Right ventricle myocardium superior (tissue), 1 donor: ENCODE measurements at places on chromosomes 11 and 22.

GRCh38 chr11:9200471-9200870, 64.7 kb downstream of the DENND5A start:
- DNase-seq: no peak

- DNase-seq: peak; percentile 45
Observed at GRCh38 chr22:42077486-42078125, 1.9 kb upstream of the SMDT1 start.

GRCh38 chr11:35639591-35640179, 21.4 kb downstream of the FJX1 start:
- no peak for DNase-seq

- DNase-seq: no peak
Observed at GRCh38 chr11:84128840-84129239, 842.7 kb upstream of the CCDC90B start.

- DNase-seq: no peak
Observed at GRCh38 chr11:12480401-12480800, 103.0 kb downstream of the PARVA start.
